Testis (tissue), 5 donors: ENCODE measurements at places on chromosomes 4 and X. TPM values are rescaled to one million over a fixed set of nuclear protein-coding genes. Genes with fewer than 3 reads are reported as not detected.

- DNase-seq = no peak
These were observed 1148.8 kb upstream of the PCDH7 start for GRCh38 chr4:29571322-29571721.

GRCh38 chr4:127188847-127189246 is 443.9 kb upstream of the INTU start:
- no peak for DNase-seq

Gene ODAPH
- not detected for total RNA-seq

DNA sequence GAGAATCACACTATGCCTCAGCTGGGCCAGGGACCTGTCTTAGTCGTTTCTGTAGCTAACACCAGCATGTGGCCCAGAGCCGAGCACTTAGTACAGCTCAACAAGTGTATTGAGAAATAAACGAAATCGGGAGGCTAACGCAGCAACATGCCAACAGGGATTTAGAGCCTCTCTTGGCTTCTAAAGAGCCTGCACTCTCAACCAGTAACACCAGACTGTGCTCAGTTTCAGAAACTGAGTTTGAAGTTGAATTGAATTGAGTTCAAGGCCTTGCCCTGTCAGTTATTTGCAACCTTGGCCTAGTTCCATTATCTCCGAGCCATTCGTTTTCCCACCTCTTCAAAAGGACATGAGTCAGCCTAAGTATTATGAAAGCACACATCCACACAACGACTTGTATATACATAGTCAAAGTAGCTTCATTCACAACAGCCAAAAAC is 71.3 kb upstream of the LDB2 start:
- DNase-seq = peak; percentile 33

Gene CYLC1
- 11.7 TPM for total RNA-seq

- DNase-seq = no peak
These were observed 123.1 kb upstream of the GRIA3 start for GRCh38 chrX:123060986-123061385.

GRCh38 chr4:158821228-158821971 is 52.6 kb downstream of the FNIP2 start:
- DNase-seq = no peak

Gene SASH3
- 0.47 TPM for total RNA-seq

DNA sequence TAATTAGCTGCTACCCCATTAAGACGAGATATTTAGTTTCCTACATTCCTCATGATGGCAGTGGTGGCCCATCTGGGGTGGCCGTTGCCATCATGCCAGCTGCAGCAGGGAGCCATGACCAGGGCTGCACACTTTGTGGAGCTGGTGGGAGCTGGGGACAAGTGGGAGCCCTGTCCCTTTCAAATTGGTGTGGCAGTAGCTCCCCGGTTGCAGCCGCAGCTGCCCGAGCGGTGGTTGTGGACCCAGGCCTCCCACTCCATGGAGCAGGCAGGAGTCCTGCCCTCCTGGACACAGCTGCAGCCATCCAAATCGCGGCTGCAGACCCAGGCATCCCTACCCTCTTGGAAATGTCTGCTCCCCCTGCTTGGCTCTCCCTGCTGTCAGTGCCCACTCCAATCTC is 9.3 kb upstream of the SYTL5 start:
- DNase-seq = no peak

Gene ANAPC4
- total RNA-seq = 43.5 TPM

DNA sequence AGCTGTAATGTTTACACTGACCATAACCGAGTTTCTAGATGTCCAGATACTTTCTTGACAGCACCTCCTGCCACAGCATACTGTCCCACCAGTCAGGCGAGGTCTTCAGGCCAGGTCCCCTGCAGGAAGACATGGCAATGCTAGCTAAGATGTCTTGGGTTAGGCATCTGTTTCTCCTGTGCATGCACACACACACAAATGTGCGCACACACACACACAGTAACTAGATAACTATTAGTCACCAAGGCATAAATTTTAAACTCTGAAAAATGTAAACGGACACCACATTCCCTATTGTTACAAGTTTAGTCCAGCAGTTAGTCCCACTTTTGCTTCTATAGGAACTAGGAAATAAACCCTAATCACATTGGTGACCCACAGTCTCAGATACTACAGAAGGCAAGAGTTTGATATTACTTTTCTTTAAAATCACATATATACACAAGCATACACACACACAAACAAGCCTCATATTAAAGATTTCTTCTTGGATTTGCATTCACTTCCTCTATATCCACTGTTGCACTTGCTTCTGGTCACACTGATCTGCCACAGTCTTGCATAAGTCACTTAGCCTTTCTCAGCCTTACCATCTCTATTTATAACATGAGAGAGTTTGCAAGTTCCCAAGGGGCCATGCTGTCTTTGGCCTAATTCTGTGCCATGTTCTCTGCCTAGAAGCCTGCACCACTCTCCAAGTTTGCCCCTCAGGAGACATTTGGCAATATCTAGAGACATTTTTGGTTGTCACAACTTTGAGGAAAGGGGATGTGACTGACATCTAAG is 32.2 kb downstream of the IL21 start:
- no peak for DNase-seq

DNA sequence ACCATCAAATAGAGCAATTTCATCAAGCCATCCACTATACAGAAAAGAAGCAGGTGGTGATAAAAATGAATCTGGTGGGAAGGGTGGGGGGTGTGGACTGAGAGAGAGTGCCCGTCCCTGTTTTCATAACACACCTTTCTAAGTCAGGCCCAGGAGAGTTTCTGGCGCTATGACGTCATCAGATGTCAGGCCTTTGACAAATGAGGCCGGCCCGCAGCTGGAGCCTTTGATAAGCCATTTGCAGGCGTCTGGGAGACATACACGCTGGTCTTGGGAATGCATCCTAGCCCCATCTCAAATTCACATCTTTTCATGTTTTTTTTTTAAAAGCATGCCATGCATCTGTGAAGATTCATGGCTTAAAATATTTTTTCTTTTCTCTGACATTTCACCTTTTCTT is 404.5 kb downstream of the BCOR start:
- no peak for DNase-seq

Gene CENPVL3
- total RNA-seq = 24.6 TPM

Gene TEX13B
- total RNA-seq = 0.81 TPM

Gene RAB28
- total RNA-seq = 30.2 TPM

- no peak for DNase-seq
These were observed 21.8 kb downstream of the SPRY1 start for GRCh38 chr4:123418351-123418931.

DNA sequence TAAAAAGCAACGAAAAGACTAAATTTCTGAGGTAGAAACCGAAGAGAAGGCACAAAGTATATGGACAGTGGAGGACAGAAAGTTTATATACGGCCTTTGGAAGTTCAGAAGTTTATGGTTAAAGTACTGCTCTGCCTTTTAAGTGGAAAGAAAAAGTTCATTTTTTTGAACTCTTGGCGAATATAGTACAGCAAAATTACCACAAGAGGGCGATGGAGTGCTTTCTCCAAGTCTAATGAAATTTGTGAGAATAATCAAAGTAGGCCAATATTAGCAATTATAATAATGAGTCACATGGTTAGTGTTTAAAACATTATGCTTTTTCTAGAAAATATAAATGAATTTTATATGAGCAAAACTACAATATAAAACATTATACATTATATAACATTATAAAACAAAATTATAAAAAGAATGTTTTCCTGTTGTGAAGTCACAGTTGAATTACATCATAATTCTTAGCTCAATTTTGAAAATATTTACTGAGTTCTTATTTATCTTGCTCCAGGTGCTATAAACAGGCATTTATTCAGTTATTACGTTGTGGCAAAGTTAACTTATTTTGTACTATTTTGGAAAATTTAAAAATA is 136.2 kb upstream of the BMPR1B start:
- DNase-seq = peak; percentile 28

- DNase-seq = no peak
These were observed 53.2 kb upstream of the CCDC149 start for GRCh38 chr4:24966076-24966475.

GRCh38 chr4:152382057-152382785 is 153.7 kb downstream of the FBXW7 start:
- DNase-seq = no peak

GRCh38 chr4:127778102-127778501 is 4.0 kb upstream of the HSPA4L start:
- DNase-seq = no peak

DNA sequence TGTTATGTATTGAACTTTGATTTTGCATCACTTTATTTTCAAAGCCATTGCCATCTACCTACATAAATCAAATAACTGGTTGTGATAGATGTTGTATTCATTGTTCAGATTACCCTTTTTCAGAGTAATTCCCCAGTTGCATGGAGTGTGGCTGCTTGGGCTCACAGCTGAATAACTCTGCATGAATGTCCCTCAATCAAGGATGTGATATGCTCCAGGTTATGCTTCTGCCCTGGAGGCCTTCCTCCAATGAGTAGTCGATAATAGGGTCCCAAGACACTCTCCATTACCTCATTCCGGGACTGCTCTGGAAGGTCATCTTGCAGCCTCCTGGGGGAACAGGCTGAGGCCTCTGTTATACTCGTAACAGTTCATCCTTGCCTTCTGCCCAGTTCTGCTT is 251.8 kb downstream of the ADGRL3 start:
- DNase-seq = no peak

Gene FAM53A
- total RNA-seq = 41.3 TPM

Gene TCEAL1
- 63.6 TPM for total RNA-seq

GRCh38 chrX:1476682-1477081 is 24.0 kb upstream of the ASMTL start:
- no peak for DNase-seq

GRCh38 chr4:78360466-78360865 is 191.1 kb upstream of the ANXA3 start:
- DNase-seq = no peak

DNA sequence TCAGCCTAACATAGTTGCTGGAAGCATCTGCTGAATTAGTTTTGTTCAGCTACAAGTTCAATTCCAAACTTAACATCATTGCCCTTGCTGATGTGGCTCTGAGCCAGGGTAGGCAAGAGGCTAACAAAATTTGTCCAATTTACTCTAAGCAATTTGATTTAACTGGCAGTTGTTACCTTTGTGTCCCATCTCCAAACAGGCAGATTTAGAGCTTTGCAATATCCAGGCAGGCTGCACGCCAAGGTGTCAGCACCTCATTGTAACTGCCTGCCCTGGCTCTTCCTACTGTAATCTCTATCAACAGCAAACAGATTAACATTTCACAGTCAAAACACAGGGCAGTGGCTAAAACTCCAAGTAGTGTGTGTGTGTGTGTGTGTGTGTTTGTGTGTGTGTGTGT is 2070.6 kb downstream of the PCDH7 start:
- no peak for DNase-seq

DNA sequence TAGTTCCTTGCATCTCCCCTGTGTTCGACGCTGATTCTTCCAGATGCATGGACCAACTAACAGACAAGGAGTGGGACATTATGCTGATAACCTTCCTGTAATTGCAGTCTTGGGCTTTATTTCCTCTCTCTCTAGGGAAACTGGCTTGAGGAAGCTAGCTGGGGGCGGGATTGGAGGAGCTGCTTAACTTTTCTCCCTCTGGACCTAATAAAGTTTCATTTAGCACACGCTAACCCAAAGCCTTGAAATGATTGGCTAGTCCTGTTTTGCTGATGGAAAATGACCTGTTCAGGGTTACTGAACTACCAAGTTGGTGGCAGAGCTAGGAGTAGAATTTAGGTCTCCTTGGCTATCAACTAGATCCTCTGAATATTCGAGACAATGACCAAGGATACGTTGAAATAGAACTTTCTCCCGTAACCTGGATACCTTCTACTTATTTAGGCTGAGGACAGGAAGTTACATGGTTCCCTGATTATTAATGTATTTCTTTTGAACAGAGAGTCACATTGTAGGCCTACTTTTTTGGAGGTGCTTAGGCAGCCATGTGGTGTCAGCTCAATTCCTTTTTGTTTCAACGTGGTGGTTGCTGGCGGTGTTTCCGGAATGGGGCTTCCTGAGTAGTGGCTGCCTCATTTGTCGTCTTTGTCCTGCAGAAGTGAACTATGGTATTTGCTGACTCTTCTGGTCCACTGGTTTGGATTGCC is 2.0 kb downstream of the PGK1 start:
- DNase-seq = no peak

GRCh38 chrX:103932133-103932532 is 30.3 kb upstream of the TMSB15B start:
- no peak for DNase-seq

DNA sequence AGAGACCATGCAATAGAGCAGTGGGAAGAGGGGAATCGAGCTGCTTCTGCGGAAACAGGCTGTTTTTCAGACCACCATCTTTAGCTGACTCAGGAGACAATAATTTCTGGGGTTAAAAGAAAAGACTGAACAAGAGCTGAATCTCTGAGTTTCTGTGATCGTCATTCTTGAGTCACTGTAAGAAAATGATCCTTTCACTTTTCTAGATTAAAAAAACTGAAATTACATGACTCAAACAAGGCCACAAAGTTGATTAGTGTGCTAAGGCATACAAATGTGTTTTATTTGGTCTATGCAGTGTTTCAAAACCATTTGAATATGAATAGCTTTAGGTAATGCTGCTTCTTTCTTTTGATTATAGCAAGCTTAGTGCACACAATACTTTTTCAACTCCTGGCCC is 194.4 kb upstream of the RPL34 start:
- no peak for DNase-seq

GRCh38 chrX:77779695-77780094 is 6.3 kb downstream of the ATRX start:
- no peak for DNase-seq

- no peak for DNase-seq
These were observed 103.5 kb downstream of the CLNK start for GRCh38 chr4:10581022-10581421.
